ENCODE measurements at places on chromosomes 2 and 18.

- DNase-seq = peak; percentile 46
Observed at GRCh38 chr18:35526495-35527059, 28.8 kb upstream of the INO80C start.

DNA sequence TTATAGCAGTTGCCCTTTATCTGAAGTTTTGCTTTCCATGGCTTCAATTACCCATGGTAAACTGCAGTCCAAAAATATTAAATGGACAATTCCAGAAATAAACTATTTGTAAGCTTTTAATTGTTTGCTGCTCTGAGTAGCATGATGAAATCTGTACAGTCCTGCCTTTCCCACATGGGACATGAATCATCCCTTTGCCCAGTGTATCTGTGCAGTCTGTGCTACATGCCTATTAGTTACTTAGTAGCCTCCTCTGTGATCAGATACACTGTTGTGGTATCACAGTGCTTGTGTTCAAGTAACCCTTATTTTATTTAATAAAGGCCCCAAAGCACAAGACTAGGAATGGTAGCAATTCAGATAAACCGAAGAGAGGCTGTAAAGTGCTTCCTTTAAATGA is 810.6 kb upstream of the PIK3C3 start:
- DNase-seq = no peak

GRCh38 chr2:170836027-170836426 is 19.3 kb downstream of the GAD1 start:
- no peak for DNase-seq

DNA sequence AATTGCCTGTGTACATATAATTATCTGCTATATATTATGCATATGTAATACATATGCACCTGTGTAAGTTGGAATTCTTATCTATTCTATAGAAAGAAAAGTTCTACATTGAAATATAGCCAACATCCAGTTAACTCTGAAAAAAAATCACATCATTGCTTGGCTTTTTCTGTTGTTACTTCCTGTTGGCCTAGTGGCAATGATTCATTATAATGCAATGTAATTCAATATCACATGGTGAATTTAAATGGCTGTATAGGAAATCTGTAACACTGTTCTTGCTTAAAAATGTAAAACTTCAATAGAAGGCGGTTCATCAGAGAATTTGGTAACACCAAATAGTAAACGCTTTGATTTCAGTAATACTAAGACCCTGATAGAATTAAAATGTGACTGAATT is 44.5 kb upstream of the MAP4K3 start:
- DNase-seq = peak; percentile 11

- no peak for DNase-seq
Observed at GRCh38 chr2:99607454-99607853, 117.6 kb upstream of the REV1 start.

- no peak for DNase-seq
Observed at GRCh38 chr2:85547859-85548607, 9.1 kb downstream of the MAT2A start.

DNA sequence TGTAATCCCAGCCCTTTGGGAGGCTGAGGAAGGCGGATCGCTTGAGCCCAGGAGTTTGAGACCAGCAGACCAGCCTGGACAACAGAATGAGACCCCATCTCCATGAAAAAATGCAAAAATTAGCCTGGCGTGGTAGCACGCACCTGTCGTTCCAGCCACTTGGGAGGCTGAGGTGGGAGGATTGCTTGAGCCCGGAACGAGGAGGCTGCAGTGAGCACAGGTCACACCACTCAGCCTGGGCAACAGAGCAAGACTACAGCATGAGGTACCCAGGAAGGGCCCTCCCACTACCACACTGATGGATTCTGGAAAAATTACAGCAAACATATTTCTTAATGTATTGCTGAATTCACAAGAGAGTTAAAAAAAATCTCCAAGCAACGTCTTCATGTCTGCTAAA is 56.3 kb upstream of the HPCAL1 start:
- DNase-seq = no peak

DNA sequence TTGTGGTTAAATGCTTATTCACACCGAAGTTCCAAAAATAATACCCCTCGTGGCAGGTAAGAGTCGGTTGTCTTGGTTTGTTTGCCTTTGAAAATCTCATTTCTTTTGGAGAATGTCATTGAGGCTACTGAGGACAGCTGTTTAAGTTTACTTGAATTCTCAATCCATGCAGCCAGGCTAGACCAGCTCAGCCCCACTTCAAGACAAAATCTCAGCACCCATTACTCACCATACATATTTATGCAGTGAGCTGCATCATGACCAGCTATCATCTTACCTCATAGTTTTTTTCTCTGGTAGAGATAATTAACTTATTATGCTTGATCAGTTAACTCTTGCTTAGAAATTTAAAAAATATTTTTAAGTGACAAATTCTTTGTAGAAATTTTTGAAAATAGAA is 115.9 kb downstream of the HAUS1 start:
- no peak for DNase-seq

DNA sequence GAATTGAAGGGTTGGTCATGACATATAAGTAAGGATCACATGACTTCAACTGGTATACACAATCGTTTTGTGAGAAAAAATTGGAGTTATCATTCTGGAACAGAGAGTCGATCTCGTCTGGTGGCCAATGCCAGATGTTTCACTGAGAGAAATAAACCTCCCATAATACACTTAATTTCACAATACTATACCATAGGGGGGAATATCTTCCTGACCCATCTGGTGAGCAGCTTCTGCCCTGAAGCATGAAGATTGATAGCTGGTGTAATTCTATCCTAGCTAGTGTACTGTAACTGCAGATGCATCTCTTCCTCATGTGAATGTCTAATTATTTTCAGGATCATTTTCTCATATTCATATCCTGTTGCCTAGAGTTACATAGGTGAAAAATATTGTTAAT is 15.7 kb upstream of the CDH7 start:
- DNase-seq = no peak

- no peak for DNase-seq
Observed at GRCh38 chr18:54261894-54262293, 7.4 kb upstream of the POLI start.

DNA sequence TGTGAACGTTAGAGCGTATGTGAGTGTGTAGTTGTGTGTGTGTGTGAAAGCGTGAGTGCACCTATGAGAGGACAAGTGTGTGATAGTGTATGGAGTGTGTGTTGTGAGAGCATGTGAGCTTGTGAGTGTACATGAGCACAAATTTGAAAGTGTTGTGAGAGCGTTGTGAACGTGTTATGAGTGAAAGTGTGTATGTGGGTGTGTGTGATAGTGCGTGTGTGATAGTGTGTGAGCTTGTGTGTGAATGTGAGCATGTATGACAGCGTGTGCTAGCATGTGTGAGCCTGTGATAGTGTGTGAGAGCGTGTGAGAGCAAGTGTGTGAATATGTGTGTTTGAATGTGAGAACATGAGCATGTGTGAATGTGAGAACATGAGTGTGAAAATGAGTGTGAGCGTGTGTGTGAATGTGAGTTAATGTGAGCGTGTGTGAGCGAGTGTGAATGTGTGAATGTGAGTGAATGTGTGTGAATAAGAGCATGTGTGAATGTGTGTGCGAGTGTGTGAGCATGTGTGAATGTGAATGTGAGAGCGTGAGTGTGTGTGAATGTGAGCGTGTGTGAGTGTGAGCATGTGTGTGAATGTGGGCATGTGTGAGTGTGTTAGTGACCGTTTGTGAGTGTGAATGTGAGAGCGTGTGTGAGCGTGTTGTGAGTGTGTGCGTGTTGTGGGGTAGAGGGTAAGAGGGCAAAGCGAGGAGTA is 25.0 kb downstream of the RALB start:
- DNase-seq = no peak

GRCh38 chr2:222311319-222311977 is 12.7 kb upstream of the PAX3 start:
- DNase-seq = no peak

GRCh38 chr2:120204945-120205670 is 18.1 kb downstream of the TMEM185B start:
- DNase-seq = no peak

DNA sequence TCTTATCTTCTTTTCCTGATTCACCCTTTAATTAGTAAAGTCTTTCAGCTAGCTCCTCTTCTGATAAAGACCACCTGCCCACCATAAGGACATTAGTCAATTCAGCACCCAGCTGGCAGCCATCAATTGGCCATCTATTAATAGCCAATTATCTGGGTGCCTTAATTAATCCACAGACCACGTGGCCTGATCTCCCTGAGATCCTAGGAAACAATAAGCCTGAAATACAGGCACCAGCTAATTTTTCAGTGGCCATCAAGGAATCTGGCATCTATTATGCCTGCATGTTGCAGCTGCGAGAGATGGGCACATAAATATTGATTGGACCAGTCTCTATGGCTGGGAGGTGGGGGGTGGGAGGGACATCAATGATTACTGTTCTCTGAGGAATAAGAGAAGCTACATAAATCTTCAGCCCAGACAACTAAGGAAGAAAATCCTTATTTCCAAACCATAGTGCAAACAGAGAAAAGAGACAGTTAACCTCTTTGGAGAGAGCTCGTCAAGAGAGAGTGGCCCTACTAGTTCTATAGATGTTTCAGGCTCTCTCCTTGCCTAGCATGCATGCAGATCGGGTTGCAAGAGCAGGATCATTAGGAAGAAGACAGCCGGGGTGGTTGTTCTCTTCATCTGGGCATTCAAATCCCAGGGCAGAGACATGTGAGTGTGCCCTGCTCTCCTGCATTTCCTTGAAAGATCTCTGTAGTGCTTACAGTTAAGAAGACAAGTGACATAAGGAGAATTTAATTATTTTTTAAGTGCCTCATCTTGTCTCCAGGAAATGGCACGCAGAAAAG is 8.7 kb downstream of the GALNT14 start:
- peak; percentile 70 for DNase-seq

GRCh38 chr18:44786257-44786656 is 105.6 kb downstream of the SETBP1 start:
- no peak for DNase-seq

DNA sequence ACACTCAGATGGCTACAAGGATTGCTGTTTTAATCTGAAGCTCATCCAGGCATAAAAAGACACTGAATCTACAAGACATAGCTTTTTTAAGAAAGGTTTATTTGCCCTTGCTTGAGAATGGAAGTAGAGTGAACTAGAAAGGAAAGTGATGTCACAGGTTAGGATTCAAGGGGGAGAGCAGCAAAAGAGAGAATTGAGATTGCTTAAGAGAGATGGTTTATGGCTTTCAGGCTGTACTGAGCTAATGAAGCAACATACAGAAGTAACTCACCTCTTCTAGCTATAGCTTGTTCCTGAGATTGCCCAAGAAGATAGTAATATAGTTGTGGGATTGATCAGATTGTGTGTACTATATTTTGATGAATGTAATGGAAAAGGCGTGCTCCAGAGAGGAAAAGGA is 26.1 kb upstream of the ACVR2A start:
- DNase-seq = no peak

All from DMS153 (cell line).